Stimulated activated CD8-positive, alpha-beta memory T cell treated with anti-CD3 and anti-CD28 coated beads, Interleukin-7, amount 100 ng/mL, for 1 hour (primary cell): ENCODE measurements at places on chromosomes 4 and X.

DNA sequence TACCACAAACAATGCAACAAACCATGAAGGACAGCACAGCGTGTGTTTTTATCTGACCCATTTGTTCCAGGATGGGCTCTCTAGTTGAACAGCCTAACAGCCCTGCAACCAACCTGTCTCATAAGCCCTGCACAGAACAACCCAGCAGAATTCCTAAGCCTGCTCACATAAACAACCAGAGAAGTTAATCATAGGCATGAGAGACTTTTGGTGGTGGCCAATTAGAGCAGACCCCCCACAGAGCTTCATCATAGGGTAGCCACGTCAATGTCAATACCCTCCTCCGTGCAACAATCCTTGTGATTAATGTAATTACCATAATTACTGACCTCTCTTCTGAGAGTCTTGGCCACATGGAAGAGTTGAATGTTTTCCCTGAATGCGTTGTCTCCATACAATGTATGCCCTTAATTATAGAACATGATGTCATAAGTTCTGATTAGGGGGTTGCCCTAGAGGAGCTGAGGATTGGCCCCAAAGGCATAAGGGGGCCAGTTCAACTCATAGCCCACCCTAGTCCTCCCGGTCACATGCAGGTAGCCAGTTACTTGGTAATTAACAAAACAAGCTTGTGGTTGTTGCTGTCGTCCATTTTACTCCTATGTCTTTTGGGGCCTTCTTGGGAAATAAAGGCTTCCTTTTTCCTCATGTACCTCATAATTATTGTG, 92.7 kb downstream of the SYNPO2 start:
- no peak for DNase-seq

DNA sequence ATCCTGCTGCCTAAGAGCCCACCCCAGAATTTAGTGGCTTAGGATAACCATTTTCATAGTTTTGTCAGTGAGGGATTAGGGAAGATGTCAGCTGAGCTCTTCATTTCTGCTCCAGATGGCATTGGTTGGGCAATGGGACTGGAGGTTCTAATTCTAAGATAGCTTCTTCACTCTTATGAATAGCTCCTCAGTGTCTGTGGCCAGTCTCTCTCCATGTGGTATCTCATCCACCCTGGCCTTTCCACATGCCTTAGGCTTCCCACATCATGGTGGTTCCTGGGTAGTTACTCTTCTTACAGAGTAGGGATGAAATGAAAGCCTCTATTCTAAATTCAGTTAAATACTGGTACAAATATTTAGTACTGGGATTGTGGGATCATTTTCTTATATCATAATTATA, 31.3 kb downstream of the REPS2 start:
- DNase-seq: no peak

GRCh38 chrX:132292793-132293192, 73.5 kb upstream of the RAP2C start:
- DNase-seq: no peak

GRCh38 chr4:181684310-181684709, 558.9 kb upstream of the TENM3 start:
- no peak for DNase-seq

- DNase-seq: no peak
Observed at GRCh38 chr4:176549161-176549865, 229.5 kb downstream of the SPCS3 start.

DNA sequence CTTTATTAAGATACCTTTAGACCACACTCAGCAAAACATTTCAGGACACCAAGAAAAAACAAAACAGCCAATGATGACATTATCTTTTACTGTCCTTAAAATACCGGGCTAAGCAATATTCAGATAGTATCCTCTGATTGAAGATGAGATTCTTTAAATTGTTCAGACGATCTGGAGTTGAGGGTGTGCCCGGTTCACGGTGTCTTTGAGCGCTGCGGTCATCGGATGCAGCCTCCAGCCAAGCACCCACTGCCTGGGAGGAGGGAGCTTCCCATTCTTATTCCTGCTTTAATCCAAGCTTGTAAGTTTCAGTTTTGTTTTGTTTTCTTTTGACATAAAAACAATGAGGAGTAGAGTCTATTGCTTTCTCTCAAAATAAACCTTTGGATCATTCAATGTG, 14.1 kb downstream of the FAM149A start:
- DNase-seq: no peak

DNA sequence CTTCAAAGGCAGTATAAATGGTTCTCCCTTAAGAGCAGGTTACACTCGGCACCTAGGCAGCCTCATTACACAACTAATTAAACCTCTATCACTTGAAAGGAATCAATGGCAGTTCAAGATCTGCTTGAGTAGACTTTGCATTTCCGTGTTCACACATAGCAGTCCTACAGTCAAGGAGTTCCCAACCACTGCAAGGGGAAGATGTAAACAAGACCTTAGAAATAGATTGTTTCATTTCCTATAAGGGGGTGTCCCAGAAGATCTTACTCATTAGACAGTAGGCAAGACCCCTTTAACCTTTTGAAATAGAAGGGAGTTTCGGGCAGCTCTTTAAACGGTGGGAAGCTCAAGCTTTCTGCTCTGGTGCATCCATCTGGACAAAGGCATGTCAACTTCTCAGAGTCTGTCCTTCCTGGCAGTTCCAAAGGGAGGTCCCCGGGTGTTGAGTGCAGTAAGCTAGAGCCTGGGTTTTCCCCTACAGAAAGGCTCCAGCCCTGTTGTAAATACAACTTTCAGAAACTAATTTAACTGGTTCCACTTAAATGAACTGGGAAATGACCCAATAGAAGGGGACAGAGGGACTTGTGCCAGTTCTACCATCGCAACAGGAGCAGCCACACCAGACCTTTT, 150.8 kb downstream of the RBMX2 start:
- DNase-seq: no peak

GRCh38 chr4:141099326-141099725, 33.9 kb downstream of the RNF150 start:
- no peak for DNase-seq

- DNase-seq: no peak
Observed at GRCh38 chr4:340011-340410, 2.4 kb downstream of the ZNF141 start.

DNA sequence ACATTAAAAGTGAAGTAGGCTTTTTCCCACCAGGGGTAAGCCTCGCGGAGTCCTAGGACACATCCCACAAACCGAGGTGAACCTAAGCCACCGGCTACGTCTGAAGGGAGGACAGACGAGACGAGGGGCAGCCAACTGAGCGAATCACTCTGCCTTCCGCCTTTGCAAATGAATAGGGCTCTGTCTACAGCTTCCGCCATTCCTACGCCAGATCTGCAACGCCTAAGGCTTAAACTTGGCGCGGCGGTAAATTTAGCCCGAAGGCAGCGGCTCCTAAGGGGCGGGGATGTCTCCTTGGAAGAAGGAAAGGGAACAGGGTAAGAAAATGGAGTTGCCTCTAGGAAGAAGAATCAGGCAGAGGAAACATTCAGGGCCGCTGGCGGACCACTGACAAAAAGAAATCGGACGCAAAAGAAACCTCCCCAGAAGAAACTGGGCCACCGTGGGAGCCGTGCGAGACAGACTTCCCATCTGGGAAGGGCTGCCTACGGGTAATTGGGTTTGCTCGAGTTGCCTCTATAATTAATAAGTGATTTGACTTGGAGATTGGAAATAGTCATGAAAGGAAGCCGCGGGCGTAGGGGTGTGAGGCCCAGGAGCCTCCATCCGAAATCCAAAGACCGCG, 90.5 kb downstream of the BCOR start:
- DNase-seq: no peak

GRCh38 chrX:93538575-93538974, 134.8 kb downstream of the NAP1L3 start:
- DNase-seq: no peak

- no peak for DNase-seq
Observed at GRCh38 chr4:79854856-79855502, 218.1 kb downstream of the ANTXR2 start.

GRCh38 chrX:141839856-141840255, 1.7 kb downstream of the MAGEC3 start:
- no peak for DNase-seq

- no peak for DNase-seq
Observed at GRCh38 chrX:119677654-119677981, 15.3 kb downstream of the SEPTIN6 start.

DNA sequence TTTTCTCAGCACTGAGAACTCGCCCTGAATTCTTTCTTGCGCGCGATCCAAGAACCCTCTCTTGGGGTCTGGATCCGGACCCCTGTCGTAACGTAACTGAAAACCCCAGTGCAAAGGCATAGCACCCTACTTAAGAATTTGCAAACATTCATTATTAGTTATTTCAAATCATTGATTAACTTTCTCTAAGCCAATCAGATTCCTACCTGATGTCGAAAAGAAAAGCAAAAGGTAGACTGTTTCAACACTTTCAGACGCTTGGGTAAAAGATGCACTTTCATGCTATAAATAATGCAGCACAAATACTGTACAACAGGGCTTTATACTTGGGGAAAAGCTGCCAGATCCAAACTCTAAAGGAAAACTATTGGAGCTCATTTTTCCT, 817 bp upstream of the WDR19 start:
- DNase-seq: no peak

DNA sequence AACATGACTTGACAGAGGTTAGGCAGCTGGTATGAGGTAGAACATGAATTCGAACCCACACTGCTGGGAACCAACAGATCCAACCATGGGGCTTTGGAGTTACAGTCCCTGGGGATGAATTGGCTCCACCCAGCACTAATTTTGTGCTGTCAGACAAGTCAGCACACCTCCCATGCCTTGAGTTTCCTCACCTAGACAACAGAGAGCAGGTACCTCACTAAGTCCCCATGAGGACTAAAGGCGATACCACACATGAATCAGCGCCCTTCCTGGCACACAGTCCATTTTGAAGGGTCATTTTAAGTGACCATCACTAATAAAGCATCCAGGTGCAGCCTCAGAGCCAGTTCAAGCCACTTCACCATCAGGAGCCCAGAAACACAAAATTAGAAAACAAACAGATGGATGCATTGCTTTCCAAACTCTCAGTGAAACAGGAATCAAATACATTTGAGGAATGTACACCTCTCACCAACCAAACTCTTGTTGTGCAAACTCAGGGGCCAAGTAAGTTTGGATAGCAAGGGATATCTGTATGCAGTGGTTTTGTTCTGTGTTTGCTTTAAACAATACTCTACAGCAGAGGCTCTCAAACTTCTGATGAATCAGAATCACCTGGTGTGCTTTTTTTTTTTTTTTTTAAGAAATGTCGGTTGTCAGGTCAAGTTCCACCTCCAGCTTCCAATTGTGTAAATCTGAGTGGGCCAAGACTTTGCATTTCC, 10.1 kb downstream of the IDS start:
- DNase-seq: no peak

GRCh38 chr4:87853108-87853507, 20.3 kb downstream of the MEPE start:
- no peak for DNase-seq

DNA sequence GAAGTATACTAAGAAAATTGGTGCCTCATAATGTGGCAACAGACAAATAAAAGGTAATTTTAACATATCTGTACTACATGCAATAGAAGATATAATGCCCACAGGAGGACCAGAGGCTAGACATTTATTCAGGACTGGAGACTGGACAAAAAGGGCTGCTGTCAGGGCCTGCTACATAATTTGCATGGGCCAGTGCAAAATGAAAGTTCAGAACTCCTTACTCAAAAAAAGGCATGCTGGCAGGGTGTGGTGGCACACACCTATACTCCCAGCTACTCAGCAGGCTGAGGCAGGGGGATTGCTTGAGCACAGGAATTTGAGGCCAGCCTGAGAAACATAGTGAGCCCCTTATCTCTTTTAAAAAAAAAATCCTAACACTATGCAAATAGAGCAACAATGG, 12.4 kb upstream of the MAOA start:
- no peak for DNase-seq

- DNase-seq: no peak
Observed at GRCh38 chrX:16136080-16136479, 12.7 kb downstream of the GRPR start.

- DNase-seq: no peak
Observed at GRCh38 chrX:2511326-2511725, 10.6 kb upstream of the DHRSX start.

GRCh38 chr4:138185859-138186645, 56.1 kb downstream of the SLC7A11 start:
- DNase-seq: no peak

DNA sequence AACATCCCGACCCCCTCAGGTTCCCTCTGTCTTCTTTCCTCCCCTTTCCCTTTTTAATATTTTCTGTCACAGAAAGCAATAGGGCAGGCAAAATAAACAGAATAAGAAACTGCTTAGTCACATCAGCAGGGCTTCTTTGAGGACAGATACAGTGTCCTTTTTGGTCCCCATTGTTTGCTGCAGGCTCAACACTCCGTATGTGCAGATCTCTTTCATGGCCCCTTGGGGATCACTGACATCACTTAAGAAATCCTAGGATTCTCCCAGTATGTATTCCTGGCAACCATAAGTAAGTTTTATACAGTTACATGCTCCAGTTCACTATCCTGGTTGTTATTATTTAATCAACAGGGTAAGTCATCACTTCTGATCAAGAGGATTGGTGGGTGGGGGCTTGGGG, 448.0 kb downstream of the NKX6-1 start:
- no peak for DNase-seq

- no peak for DNase-seq
Observed at GRCh38 chr4:81030981-81031791, 678 bp downstream of the BMP3 start.
